Mucosa of descending colon (tissue), 3 donors: ENCODE measurements at places on chromosomes 5 and 9. TPM values are rescaled to one million over a fixed set of nuclear protein-coding genes. Genes with fewer than 3 reads are reported as not detected.

F12 gene
- 7.0 TPM for total RNA-seq

NFIB gene
- 62.6 TPM for total RNA-seq

TMEM252 gene
- not detected for total RNA-seq

WNK2 gene
- total RNA-seq = 201 TPM

ENHO gene
- total RNA-seq = 2.0 TPM

DNA sequence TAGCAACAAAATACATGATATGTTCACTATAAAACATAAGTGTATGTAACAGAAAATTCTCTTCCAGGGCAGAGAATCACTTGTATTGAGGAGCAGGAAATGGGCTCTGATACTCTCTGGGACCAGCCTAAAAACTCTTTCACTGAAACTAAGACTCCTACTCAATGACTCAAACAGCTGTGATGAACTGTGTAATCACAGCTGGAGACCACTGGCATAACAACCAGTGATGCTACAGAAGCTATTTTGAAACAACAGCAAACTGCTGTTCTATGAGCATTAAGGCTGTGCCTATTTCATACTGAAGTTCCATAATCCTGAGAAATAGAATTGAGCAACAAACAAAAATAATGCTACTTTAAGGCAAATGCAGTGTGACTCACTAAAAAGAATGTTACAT, 594.0 kb downstream of the HINT1 start:
- no peak for DNase-seq

GRCh38 chr5:116371431-116371830, 203.2 kb downstream of the SEMA6A start:
- DNase-seq = no peak

DNA sequence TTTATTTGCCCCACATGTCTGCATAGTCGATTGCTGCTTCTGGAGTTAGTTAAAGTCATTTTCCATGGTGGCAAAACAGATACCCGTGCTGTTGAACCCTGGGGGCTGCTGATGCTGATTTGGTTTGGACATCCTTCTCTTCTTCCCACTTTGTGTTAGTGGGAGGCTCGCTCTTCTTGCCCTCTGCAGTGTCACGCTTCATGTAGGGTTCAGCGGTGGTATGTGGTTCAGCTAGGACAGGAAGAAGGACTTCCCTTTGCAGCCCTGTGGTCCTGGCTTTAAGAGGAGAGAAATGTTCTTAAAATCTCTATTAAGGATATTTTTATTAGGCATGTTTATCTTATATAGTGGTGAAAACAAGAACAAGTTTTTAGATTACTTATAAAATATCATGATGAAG, 36.2 kb downstream of the SLC36A1 start:
- no peak for DNase-seq
